ENCODE measurements at places on chromosomes 16 and 17.

DNA sequence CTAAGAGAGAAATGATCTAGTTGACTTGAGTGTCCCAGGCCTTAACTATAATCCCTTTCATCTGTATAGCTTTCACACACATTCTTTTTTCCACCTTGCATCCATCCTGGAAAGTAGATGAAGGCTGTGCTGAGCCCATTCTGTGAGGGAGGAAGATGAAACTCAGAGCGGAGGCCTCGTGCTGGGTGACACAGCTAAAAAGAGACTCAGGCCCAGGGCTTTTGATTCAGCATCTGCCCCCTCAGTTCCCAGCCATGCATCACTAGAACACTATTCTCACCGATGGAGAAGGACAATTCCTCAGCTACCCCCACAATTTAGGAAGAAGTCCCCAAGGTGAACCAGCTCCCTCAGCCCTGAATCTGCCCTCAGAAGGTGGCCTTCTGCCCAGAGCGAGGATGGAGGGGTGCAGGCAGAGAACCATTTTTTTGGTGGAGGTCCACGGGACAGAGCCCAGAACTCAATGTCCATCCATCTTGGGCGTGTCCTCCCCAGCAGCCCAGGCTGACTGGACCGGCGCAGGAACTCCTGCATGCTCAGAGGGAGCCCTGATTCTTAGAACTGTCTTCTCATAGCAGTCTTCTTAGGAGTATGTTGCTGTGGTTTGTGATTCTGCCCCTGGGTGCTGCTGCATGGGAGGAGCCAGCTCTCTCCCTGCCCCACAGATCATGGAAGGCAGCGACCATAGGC, 5.8 kb upstream of the MYCBPAP start:
- DNase-seq: no peak

DNA sequence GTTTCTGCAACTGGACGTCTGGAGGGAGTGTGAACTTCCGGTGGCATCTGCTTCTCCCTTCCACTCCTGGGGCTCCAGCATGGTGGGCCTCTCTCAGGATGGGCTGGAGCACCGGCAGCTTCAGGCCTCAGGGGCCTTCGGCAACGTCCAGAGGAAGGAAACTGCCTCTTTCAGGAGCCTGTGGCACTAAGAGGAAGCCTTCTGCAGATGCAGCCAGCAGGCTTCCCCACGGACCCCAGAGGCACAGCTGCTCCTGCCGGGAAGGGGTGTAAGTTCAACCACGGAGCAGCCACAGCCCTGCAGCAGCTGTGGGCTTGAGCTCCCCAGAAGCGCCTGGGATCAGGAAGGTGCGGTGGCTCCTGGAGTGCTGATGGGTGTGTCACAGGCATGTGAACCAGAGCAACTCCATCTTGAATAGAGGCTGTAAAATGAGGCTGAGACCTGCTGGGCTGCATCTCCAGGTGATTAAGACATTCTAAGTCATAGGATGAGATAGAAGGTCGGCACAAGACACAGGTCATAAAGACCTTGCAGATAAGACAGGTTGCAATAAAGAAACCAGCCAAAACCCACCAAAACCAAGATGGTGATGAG, 50.8 kb upstream of the KLHDC4 start:
- DNase-seq: no peak

GRCh38 chr16:71867939-71868338, 16.0 kb downstream of the ZNF821 start:
- DNase-seq: no peak

- DNase-seq: no peak
Observed at GRCh38 chr16:5073279-5073629, 1.6 kb downstream of the ALG1 start.

DNA sequence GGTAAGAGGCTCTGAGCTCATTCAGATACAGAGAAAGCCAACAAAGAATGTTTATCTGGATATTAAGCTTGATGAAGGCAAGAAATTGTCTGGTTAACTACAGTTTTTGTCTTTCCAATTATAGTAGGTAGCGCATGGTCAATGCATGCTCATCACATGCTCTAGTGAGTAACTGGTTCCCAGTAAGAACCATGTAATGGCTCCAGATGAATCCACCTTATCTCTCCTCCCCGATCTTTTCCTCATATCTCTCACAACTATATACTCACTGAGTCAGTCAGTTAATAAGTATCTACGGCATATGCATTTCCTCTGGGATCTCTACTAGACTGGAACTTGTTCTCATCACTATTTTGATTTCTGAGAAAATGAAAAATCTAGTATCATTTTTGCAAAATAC, 340.7 kb upstream of the DYNLRB2 start:
- DNase-seq: no peak

DNA sequence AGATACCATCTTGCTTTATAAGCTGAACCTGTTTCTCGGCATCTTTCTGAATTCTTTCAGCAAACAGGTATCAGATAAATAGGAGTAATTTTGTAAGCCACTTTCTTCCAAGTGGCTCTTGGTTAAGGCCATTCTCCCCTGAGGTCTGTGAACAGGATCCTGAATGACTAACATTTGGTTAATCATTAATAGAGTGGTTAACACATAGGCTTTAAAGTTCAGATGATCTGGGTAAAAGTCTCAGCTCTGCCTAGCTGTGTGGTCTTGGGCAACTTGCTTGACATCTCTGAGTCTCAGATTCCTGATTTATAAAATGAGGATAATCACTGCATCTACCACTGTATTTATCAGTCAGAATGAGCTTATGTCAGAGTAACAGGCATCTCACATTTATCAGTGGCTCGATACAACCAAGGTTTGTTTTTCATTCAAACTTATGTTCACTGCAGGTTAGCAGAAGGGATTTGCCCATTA, 44.4 kb upstream of the ANKFN1 start:
- no peak for DNase-seq

GRCh38 chr16:27269300-27270150, 953 bp upstream of the NSMCE1 start:
- DNase-seq: no peak

DNA sequence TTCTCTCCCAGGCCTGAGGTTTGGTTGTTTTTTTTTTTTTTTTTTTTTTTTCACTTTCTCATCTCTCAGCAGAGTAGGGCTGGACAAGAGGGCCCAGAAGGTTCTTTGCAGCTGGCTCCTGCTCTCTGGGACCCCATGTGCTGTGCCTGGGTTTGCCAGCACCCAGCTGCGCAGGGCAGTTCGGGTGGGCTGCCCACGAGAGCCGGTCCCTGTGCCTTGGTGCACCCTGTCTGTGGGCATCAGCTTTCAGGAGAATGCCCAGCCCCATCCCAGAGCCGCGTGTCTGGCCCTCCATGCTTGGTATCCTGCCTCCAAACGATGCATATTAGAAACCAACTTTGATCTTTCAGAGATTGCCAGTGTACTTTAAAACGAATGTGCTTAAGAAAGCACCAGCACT, 15.0 kb upstream of the GSE1 start:
- DNase-seq: no peak

DNA sequence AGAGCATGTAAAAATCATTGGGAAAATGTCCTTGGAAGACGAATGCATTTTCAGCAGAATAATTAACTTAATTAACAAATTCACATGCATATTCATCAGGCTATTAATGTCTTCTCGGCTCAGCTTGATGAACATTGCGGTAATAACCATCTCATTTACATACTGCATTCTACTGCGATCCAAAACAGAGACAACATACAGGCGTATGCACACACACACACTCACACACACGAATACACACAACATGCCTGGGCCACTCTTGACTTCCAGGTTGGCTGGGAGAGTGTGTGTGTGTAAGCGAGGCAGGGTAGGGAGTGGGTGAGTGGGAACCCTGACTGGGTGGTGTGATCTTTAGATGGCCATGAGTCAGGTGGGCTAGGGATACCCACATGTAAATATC, 44.7 kb downstream of the NEUROD2 start:
- DNase-seq: no peak

GRCh38 chr17:70767102-70767701, 597.9 kb downstream of the KCNJ2 start:
- DNase-seq: no peak

DNA sequence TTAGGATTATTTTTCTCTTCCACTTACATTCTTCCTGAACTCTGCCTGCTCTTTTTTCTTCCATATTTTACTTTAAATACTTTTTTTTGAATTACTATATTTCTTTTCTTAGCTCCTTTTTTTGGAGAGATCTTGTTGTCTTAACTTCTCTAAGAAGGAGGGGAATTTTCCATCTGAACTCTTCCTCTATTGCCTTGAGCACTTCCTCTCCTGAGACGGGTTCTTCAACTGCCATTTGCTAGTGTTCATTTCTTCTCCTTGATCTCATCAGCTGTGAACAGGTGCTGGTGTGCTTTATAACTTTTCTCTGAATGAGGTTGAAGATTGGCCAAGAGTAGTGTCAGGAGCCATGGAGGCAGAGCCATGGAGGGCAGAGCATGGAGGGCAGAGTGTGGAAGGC, 15.1 kb upstream of the CD300LD start:
- DNase-seq: no peak

GRCh38 chr17:11499881-11500280, 98.4 kb upstream of the DNAH9 start:
- DNase-seq: no peak

DNA sequence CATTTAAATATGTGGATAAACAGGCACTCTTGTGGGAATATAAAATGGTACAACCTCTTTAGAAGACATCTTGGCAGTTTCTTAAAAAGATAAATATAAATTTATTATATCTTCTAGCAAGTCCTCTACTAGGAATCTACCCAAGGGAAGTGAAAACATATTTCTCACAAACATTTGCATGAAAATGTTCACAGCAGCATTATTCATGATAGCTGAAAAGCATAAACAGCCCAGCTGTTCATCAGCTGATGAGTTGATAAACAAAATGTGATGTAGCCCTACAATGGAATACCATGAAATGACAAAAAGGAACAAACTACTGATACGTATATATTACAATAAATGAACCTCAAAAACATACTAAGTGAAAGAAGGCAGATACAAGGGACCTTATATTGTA, 12.0 kb downstream of the DGKE start:
- no peak for DNase-seq

GRCh38 chr16:57574646-57575467, 32.4 kb downstream of the ADGRG5 start:
- no peak for DNase-seq

DNA sequence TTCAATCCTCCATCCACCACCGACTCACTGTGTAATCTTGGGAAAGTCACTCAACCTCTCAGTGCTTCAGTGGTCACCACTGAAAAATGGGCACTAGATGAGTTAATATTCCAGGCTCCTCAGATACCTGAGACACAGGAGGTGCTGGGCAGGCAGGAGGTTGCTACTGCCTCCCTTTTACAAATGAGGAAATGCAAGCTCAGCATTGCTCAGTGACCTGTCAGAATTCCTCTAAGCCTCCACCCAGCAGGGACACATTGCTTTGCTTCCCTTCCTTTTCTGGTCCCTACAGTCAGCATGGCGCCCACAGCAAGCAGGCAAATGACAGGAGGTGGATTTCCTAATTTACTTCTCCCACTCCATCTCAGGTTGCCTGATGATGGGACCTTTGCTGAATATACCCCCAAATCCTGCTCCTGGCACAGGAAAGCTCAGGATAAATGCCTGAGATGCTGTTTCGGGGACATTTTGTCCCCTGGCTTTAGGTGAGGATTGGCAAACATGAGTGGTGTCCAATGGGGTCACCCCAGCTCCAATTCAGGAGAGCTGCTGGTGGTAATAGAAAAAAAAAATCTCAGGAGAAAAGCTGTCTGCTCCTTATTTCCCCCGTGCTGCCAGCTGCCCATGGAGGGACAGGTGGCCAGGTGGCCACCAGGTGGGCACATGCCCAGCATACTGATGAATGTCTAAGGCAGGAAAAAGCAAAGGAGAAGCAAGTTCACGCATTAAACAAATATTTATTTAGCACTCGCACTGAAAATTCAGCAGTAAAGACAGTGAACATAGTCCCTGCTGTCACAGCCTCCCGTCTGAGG, 5.0 kb upstream of the KRT13 start:
- no peak for DNase-seq

DNA sequence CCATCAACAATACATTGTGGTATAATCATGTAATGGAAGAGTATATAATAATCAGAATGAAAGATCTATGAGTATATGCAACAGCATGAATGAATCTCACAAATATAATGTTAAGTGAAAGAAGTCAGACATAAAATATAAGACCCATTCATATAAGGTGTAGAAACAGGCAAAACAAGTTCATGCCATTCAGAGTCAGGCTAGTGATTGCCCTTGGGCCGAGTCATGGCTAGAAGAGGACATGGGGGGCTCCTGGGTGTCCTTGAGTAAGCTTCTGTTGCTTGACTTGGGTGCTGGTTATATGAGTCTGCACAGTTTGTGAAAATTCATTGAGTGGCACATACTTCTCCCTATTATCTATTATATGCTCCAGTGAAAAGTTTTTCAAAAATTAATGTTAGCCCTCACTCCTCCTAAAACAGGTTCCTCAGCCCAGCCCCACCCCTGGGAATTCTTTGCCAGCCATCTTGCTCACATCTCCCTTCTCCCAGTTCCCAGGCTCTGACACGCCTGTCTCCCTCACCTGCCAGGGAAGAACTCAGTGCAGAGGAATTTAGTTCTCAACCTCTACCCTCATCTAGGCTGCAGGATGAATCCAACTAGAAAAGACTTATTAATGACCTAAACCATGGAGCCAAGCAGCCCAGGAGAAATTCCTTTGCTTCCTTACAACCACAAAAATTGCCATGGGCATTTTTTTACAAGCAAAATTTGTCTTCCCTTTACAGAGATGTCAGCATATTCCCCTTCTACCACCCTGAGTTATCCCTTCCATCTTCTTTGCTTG, 52.4 kb upstream of the NFAT5 start:
- DNase-seq: no peak

- DNase-seq: no peak
Observed at GRCh38 chr17:14790521-14790920, 474.6 kb downstream of the PMP22 start.

DNA sequence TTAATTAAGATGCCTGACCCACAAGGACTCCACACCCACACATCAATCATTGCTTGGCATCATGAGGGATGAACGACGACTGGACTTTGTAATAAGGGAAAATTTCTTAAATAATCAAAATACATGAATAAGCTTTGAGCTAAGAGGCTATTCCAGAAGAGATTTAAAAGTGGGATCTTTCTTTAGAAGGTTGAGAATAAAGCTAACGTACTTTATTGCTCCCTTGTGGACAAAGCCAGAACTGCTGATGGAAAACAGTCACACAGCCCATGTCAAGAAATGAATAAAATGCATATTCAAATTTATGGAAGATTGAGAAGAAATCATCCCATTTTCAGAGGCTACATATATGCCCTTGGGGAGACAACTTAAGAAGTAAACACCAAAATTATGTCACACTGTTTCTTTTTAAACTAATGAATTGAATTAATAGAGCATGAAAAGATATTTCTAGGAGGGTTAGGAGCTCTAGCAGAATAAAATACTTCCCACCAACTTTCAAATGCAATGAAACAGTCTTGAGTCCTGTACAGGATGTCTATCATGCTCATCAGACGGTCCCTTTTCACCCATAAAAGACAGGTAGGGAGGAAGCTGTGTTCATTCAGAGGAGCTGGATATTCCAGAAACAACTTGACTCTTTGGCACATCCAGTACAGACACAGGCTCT, 60.2 kb upstream of the PHOSPHO1 start:
- no peak for DNase-seq
